ENCODE measurements at places on chromosomes 7 and 10.

DNA sequence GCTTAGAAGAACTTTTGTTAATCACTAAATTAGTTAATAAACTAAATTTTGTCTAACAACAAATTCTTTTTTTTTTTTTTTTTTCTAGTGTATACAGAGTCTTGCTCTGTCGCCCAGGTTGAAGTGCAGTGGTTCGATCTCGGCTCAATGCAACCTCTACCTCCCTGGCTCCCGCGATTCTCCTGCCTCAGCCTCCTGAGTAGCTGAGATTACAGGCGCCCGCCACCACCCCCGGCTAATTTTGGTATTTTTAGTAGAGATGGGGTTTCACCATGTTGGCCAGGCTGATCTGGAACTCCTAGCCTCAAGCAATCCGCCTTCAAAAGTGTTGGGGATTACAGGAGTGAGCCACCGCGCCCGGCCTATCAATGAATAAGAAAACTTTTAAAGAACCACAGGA, 1.1 kb upstream of the IQUB start:
- no peak for DNase-seq

GRCh38 chr10:3467052-3467951, 294.7 kb upstream of the PITRM1 start:
- DNase-seq: peak; percentile 91

DNA sequence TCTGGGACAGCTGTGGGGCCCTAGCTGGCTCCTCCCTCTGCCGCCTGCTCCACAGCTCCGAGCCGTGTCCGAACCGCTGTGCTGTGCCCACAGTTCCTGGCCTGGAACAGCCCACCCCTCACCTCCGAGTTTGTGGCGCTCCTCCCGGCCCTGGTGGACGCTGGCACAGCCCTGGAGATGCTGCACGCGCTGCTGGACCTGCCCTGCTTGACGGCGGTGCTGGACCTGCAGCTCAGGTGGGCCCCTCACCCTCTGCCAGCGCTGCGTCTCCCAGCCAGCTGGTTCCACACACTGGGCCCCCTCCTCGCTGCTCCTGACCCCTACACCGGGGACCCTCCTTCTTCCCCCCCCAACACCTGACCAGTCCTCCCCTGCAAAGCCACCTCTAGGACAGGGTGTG, 12.1 kb downstream of the AP5Z1 start:
- DNase-seq: no peak

DNA sequence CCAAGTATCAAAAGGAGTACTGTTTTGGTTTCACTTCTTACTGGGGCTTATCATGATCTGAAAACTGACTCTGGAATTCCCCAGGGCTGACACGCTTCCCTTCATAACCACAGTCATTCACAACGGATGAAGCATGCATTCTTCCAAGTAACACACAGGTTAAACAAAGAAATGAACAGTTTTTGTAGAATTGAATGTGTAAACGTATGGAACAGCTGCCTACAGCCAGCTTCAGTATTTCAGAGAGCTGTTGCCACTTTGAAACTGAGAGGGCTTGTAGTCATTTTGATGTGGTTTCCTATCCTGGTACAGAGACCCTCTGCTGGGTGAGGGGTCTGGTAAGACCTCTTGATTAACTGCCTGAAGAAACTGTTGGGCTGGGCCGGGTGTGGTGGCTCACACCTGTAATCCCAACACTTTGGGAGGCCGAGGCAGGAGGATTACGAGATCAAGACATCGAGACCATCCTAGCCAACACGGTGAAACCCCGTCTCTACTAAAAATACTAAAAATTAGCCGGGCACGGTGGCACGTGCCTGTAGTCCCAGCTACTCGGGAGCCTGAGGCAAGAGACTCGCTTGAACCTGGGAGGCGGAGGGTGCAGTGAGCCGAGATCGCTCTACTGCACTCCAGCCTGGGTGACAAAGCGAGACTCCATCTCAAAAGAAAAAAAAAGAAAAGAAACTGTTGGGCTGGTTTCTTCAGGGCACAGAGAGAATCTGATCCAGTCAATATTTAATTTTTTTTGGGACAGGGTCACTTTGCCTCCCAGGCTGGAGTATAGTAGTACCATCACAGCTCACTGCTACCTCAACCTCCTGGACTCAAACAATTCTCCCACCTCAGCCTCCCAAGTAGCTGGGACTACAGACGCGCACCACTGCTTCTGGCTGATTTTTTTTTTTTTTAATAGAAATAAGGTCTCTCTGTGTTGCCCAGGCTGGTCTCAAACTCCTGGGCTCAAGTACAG, 4.7 kb downstream of the NFE2L3 start:
- DNase-seq: peak; percentile 89

Data from inflammatory macrophage treated with lipopolysaccharide for 1 hour (primary cell).